ENCODE measurements at places on chromosomes 4 and X. TPM values are rescaled to one million over a fixed set of nuclear protein-coding genes. Genes with fewer than 3 reads are reported as not detected.

DNA sequence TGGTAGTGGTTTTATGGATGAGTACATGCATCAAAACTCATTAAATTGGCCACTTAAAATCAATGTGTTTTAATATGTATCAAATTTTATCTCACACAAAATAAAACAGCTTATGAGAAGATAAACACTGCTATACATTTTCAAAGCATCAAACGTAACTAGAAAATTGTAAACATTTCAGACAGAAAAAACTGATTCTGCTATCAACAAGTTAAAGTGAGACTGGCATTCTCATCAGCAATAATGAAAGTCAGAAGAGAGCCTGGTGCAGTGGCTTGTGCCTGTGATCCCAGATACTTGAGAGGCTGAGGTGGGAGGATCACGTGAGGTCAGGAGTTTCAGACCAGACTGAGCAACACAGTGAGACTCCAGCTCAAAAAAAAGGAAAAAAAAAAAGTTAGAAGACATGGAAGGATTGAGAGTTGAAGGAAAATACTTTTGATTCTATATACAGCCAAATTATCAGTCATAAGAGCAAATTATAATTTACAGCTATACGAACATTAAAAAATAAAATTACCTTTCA, 2.9 kb downstream of the TBCK start:
- DNase-seq: no peak

Gene FGF13
- not detected for total RNA-seq

Gene RASGEF1B
- 10.8 TPM for total RNA-seq

Gene CT55
- total RNA-seq: not detected

DNA sequence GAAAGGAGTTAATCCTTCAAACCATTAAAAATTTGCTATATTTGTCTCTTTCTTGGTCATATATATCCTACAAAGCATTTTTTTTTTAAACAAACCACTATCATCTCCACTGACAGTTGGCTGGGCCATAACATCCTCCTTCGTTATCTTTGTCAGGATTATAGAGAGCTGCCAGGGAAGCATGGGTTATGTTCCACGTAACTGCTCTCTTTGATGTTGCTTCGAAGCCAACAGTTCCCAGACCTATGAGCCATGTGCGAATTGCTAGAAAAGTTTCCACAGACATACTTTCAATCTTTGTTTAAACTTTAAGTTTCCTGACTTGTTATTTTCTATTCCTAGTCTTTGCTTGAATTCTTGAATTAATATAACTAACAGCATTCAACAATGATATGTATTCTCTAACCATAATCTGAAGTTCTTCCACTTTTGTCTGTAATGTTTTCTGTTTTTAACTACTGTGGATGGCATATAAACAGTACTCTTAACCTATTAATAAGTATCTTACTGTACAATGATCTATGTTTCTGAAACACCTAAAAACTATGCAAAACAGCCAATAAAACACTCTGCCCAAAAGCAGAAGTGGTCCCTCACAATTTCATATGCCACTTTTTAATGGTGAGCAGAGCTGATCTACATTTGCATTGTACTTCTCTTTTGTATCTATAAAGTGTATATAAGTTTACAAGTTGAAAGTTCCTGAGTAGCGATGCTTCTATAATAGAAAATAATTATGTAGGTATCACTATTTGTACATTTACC, 37.9 kb downstream of the EREG start:
- no peak for DNase-seq

- no peak for DNase-seq
Measured at GRCh38 chr4:2948895-2949781, 14.1 kb downstream of the NOP14 start.

GRCh38 chr4:74072739-74073138, 26.3 kb downstream of the CXCL2 start:
- no peak for DNase-seq

- no peak for DNase-seq
Measured at GRCh38 chr4:177117256-177117655, 192.4 kb upstream of the NEIL3 start.

GRCh38 chr4:98345838-98346237, 84.7 kb downstream of the RAP1GDS1 start:
- DNase-seq: no peak

DNA sequence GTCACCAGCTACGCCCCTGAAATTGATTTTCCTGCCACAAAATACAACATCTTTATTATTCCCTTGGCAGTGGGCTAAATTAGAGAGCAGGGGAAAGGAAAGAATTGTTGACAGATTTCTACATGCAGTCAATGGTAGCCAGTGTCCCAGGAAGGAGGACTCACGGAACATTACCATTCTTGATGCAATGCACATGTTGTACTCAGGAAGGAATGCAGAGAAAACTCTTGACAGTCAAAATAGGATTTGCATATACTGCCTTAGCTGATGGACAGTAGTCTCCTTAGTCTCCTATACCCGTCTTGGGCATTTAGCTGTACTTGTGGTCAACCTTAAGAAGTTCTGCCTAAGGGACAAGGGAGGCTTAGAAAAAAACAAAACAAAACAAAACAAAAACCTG, 158.0 kb upstream of the GYPA start:
- no peak for DNase-seq

- DNase-seq: no peak
Measured at GRCh38 chr4:111930659-111931058, 214.6 kb upstream of the FAM241A start.

Gene GAGE12G
- not detected for total RNA-seq

GRCh38 chrX:133570549-133570948, 155.3 kb upstream of the GPC4 start:
- no peak for DNase-seq

Gene MAGEA2
- not detected for total RNA-seq

- no peak for DNase-seq
Measured at GRCh38 chrX:133232331-133232730, 14.2 kb upstream of the TFDP3 start.

GRCh38 chr4:122747068-122747467, 14.6 kb downstream of the BBS12 start:
- no peak for DNase-seq

Gene IGFBP7
- 0.32 TPM for total RNA-seq

GRCh38 chrX:97400492-97400891, 516.8 kb downstream of the RPA4 start:
- no peak for DNase-seq

- no peak for DNase-seq
Measured at GRCh38 chr4:168421671-168422070, 58.6 kb downstream of the DDX60L start.

DNA sequence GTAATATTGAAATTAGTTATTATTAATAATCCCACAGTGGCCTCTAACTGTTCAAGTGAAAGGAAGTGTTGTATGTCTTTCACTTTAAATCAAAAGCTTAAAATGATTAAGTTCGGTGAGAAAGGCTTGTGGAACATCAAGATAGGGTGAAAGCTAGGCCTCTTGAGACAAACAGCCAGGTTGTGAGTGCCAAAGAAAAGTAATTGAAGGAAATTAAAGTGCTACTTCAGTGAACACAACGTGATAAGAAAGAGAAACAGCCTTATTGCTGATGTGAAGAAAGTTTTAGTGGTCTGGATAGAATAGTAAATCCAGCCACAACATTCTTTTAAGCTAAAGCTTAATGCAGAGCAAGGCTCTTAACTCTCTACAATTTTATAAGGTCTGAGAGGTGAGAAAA, 42.6 kb upstream of the IL13RA2 start:
- no peak for DNase-seq

Gene ZNF141
- 37.8 TPM for total RNA-seq

DNA sequence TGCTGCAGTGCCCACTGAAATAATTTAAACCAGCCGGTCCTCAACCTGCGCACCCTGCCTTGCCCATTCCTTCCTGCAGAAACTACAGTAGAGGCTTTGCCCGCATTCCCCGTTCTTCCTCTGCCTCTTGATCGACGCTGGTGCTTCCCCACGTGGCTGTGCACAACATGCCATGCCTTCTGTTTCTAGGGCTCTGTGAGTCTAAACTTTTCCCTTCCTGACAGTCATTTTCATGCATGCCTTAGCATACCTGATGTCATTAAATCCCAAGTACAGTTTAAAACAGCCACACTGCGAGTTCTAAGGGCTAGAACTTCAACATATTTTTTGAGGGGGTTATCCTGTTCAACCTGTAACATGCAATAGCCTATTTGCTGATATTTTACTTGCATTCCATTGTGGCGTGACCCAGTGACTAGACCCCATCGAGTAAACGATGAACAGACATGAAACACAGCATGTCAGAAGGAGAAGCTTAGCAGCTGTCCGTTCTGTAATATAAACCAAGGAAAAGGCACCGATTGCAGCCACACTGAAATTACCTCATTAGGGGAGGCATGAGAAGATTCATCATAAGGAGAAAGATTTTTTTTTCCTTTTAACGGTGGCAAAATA, 232.5 kb downstream of the ARHGAP10 start:
- DNase-seq: no peak

DNA sequence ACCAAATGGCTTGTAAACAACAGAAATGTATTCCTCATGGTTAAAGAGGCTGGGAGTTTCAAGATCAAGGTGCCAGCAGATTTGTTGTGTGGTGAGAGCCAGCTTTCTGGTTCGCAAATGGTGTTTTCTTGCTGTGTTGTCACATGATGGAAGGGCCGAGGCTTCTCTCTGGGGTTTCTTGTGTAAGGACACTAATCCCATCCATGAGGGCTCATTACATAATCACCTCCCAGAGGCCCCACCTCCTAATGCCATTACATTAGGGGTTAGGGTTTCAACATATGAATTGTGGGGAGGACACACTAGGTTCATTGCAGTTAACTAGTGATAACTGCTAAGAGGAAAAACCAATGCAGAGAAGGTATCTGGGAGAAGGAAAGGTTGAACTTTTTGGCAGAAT, 103.5 kb upstream of the ENPEP start:
- no peak for DNase-seq

GRCh38 chr4:4486969-4487368, 54.9 kb downstream of the STX18 start:
- DNase-seq: no peak

Gene GPR50
- not detected for total RNA-seq

DNA sequence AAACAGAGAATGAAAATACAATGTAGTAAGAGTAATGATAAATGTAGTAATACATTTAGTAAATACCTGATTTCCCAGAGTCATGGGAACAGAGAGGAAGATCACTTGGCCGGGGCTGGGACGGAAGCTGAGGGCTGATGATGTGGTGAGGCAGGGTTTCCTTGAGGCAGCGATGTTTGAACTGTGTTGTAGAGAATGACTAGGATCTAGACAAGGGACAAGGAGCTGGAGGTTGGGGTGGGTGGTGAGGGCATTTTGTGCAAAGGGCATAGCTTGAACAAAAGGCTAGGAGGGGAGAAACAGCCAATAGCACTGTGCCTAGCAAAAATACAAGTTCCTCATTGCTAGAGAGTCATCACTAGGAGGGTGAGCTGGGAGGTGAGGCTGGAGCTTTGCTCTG, 64.3 kb upstream of the RAPGEF2 start:
- DNase-seq: no peak

Gene GYPE
- 0.29 TPM for total RNA-seq

Gene PAGE2B
- total RNA-seq: 1.3 TPM

Gene LRIT3
- 0.20 TPM for total RNA-seq

DNA sequence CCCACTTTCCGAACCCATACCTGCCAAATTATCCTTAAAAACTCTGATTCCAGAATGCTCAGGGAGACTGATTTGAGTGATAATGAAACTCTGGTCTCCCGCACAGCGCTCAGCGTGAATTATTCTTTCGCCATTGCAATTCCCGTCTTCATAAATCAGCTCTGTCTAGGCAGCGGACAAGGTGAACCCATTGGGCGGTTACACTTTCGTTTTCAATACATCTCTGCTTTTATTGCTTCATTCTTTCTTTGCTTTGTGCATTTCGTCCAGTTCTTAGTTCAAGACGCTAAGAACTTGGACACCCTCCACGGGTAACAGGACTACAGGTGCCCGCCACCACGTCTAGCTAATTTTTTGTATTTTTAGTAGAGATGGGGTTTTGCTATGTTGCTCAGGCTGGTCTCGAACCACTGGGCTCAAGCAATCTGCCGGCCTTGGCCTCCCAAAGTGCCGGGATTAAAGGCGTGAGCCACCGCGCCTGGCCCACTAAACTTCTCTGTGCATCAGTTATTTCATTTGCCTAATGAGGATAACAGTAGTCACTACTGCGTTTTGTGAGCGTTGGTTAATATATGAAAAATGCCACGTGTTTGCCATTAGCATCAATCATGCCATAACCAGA, 936 bp upstream of the PGK1 start:
- no peak for DNase-seq

- DNase-seq: no peak
Measured at GRCh38 chr4:94523033-94523580, 71.4 kb downstream of the PDLIM5 start.

Gene PSAPL1
- not detected for total RNA-seq

DNA sequence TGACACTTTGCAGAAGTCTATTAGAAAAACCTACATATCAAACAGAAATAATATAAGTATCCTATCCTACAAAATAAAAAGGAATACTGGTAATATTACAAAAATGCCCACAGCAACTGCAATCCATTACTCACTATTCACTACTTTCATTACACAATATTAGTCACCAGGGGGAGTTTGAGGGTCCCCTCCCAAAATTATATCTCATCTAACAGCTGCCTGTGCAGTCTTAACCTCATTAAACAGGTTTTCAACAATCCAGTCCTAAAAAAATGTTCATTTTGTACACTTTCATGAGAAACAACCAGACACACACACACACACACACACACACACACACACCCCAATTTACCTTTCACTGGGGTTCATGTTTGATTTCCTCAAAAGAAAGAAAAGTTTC, 2.9 kb downstream of the CLOCK start:
- DNase-seq: no peak

Gene PAGE1
- total RNA-seq: not detected

Gene RBM46
- total RNA-seq: not detected

DNA sequence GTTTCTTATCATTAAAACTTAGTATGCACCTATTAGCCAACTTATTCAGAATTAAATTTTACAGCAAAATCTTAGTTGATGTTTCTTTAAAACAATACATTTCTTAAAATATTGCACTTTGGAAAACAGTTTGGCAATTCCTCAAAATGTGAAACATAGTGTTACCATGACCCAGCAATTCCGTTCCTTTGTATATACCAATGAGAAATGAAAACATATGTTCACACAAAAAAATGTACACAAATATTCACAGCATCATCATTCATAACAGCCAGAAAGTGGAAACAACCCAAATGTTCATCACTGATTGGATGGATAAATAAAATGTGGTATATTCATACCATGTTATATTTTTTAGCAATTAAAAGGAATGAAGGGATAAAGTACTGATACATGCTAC, 50.2 kb downstream of the WDR44 start:
- DNase-seq: no peak

Gene MAGEC3
- not detected for total RNA-seq

Gene RHOXF2
- 2.0 TPM for total RNA-seq

- DNase-seq: no peak
Measured at GRCh38 chr4:94576210-94576609, 124.5 kb downstream of the PDLIM5 start.

Gene PARM1
- not detected for total RNA-seq

Measured in activated naive CD4-positive, alpha-beta T cell treated with anti-CD3 and anti-CD28 coated beads, Interleukin-2, amount 50 U/mL, for 72 hours (primary cell).